ENCODE measurements at places on chromosomes 7 and 10.

DNA sequence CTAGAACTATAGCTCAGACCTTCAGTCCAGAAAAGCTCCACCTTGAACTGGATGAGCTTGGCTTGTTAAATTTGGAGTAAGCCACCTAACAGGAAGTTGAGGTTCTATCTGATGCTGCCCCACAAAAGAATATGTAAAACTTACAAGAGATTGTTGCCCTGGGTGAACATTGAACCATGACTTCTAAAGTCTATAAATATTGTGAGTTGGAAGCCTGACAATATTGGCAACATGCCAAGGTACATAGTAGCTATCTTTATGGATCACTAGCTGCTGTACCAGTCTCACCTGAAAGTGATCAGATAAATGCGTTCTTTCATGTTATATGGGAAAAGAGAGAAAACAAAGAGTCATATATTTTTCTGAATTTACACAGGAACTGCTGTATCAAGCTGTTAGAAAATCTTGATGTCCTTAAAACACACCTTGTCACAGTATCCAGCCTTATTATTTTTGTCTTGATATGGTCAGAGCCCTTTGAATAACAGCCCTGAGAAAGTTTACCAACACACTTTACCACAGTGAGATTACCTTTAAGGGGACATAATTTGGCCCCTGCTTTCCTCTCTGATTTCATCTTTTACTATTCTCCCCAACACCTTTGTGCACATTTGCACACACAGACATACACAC lies 92.0 kb downstream of the LSMEM1 start:
- DNase-seq = no peak

- DNase-seq = no peak
Measured at GRCh38 chr7:131066635-131067034, 261.0 kb upstream of the MKLN1 start.

- DNase-seq = no peak
Measured at GRCh38 chr10:77524281-77524711, 113.3 kb downstream of the KCNMA1 start.

- no peak for DNase-seq
Measured at GRCh38 chr10:100551738-100552137, 16.0 kb downstream of the HIF1AN start.

GRCh38 chr10:62618054-62618453 lies 186.5 kb upstream of the ADO start:
- DNase-seq = no peak

GRCh38 chr10:71090801-71091200 lies 121.6 kb upstream of the UNC5B start:
- no peak for DNase-seq

GRCh38 chr10:70169011-70169410 lies 1.3 kb downstream of the SAR1A start:
- DNase-seq = no peak

GRCh38 chr7:75559355-75559975 lies 67.3 kb downstream of the SPDYE5 start:
- no peak for DNase-seq

DNA sequence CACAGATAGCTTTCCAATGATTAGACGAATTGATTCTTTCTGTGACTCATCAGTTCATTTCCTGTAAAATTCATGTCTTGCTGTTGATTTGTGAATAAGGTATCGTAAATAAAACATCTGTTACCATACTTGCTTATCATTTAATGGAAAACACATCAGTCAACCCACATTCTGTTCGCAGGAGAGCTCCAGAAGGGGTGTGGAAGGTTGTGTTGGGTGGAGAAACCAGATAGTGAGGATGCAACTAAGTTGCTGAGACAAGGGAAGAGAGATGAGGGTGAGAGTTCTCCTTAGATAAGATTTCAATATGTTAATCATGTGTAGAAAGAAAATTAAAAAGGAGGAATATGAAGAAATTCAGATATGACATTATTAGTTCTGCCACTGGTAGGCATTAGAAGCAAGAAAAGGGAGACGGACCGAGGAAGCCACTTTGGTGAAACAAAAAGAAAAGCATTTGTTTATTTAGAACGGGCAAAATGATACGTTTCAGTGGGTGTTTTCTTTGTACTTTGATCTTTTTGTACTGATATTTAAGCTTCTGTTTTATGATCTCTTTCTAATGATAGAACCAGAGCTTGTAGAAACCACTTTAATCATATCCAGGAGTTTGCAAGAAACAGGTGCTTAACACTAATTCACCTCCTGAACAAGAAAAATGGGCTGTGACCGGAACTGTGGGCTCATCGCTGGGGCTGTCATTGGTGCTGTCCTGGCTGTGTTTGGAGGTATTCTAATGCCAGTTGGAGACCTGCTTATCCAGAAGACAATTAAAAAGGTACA lies 7.8 kb downstream of the CD36 start:
- no peak for DNase-seq

GRCh38 chr10:92737484-92737883 lies 47.7 kb downstream of the HHEX start:
- DNase-seq = no peak

DNA sequence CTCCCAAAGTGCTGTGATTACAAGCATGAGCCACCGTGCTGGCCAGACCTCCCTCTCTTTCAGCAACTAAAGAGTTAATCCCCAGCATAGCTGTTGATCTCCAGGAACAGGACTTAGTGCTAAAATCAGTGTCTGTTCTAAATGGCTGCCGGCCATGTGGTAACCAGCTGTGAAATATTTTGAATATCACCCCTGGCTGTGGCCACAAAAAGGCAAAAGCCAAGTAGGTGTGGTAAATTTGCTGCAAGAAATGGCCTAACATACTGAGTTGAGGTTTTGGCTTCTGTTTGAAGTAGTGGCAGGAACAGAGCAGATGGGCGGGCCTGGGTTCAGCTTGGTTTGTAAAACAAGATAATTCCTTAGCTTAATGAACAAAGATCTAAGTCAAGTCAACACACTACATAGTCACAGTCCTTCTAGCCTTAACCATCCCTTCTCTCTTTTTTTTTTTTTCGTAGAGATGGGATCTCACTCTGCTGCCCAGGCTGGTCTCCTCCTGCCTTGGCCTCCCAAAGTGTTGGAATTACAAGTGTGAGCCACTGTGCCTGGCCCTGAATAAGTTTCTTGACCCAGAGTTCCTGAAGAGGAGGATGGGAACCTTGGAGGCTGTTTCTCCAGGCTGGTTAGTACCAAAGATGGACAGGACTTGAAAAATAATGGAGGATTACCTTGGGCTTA lies 22.7 kb upstream of the AGFG2 start:
- no peak for DNase-seq

DNA sequence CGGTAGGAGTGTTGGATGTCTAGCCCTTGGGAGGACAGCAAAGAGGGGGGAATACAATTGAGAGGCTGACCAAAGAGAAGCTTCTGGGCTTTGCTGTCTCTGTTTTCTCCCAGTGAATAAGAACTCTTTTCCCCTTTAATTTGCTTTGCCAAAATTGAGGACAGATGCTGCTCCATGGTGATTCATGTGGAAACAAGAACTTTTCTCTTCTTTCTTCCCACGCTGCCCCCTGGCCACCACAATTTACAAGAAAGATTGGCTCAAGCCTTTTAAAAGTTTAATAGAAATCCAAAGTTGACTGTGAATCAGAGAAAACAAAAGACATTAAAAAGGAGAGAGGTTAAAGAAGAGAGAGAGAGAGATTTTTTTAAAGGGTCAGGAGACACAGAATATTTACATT lies 49.0 kb downstream of the PRR15 start:
- DNase-seq = no peak
